CD4-positive, alpha-beta T cell treated with Interleukin-6 for 4 hours (primary cell): ENCODE measurements at places on chromosomes 2 and 18.

DNA sequence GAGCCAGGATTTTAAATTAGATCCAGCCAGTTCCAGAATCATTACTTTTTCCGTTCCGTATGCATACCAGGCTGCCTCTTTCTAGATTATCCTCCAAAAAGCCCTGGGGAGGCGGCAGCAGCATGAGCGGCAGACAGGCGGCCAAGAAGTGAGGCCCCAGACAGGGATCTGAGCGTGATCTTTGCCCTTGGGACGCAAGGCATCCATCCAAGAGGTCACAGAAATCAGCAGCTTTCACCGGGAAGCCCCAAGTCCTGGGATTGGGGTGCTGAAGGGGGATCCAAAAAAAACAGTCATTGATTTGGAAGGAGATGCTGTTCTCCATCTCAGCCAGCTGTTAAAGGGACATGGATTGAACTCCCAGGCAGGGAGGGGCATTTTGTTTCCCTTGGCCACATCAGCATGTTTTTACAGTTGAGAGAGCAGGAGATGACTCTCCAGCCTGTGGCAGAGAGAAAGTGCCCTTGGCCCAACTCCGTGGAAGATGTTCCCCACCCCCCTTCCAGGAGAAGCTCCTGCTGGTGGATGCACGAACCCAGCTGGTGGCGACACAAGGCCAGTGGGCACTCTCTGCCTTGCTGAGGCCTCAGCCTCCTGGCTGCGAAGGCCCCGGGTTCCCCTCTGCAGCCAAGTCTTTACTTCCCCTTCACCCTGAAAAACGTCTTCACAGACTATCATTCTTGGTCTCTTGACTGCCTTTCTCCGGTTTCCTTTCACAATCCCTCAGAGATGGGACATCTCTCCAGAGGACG is 265.6 kb downstream of the ANAPC1 start:
- DNase-seq: no peak

DNA sequence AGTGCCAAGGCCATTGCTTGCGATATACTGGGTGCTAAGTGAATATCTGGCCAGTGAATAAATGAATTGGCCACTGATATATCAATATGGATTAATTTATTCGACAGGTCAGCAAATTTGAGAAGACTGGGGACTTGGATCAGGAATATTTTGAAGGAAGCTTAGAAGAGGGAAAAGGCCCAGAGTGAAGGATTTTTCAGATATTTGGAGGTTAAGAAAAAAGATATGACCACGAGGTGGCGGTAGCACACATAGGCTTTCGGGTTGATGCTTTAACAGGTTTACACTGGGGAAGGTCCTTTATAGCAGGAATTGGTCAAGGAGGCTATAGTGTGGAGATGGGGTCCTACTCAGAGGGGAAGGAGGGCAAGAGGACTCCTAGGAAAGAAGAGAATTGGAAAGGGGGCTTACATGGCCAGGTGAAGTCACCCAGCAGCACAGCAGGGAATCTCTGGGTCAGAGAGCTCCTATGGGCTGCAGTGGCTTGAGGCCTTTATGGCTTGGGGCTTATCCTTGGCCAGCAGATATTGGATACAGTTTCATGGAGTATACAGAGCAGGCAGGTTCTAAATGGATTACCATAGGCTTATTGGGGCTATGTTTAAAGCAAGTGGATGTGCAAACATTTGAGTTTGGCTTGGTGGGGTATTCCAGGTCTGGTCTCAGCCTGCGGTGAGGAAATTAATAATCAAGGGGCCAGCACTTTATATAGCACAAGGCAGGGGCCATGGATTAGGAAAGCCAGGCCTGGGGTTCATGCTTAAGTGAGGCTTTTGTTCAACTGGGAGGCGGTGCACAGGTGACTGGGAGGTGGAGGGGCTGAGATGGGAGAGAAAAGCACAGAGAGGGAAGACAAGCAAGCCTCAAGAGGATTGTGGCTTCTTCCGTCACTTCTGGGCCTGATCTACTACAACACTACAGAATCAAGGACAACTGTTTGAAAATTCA is 9.7 kb downstream of the IL1RN start:
- DNase-seq: peak; percentile 65

GRCh38 chr2:201234663-201235135 is 25.6 kb upstream of the CASP8 start:
- DNase-seq: no peak

GRCh38 chr2:226888971-226889370 is 53.1 kb downstream of the RHBDD1 start:
- no peak for DNase-seq

GRCh38 chr2:226835420-226835795 is 446 bp upstream of the RHBDD1 start:
- DNase-seq: no peak

- no peak for DNase-seq
Observed at GRCh38 chr2:207244971-207245925, 79.5 kb upstream of the KLF7 start.

GRCh38 chr2:63962186-63962585 is 57.0 kb downstream of the VPS54 start:
- no peak for DNase-seq

GRCh38 chr2:42086500-42086953 is 38.7 kb downstream of the PKDCC start:
- peak; percentile 42 for DNase-seq

DNA sequence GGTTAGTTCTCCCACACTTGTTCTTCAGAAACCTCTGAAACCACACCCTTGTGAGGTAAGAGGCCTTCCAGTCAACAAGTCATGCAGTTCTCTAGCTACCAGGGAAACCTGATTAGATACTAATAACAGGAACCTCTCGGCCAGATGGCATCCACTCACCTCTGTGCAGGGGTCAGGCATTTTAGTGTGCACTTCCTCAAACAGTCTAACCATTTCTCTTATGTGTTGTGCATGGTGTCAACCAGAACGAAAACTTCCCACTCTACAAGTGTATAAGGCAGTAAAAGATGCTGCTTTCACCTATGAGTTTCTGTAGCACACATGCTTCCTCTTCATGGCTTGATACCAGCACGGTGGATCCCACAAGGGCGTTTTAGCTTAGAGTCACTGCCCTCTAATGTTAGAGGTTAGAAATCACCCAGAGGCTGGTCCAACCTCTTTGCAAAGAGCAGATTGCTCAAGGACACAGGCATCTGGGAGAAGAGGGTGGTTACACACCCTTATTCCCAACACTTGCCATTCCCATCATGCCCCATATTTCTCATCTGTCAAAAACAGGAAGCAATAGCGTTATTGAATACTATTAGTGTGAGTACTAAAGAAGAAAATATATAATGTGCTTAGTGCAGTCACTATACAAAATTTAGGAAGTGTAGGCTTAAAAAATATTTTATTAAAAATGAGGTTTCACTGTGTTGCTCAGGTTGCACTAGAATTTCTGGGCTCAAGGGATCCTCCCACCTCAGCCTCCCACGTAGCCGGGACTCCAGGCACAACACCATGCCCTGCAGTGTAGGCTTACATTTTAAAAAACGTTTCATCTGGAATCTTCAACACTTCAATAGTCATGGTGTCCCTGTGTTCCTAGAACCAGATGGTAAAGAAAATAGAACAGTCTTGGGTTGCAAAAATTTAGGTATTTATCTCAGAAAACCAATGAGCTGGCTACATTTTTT is 34.5 kb upstream of the RAB31 start:
- DNase-seq: peak; percentile 14

GRCh38 chr2:118698564-118698963 is 148.9 kb downstream of the EN1 start:
- no peak for DNase-seq

- no peak for DNase-seq
Observed at GRCh38 chr2:238743243-238744065, 104.4 kb upstream of the TWIST2 start.

- DNase-seq: no peak
Observed at GRCh38 chr2:34822616-34823015, 1223.5 kb upstream of the FAM98A start.

DNA sequence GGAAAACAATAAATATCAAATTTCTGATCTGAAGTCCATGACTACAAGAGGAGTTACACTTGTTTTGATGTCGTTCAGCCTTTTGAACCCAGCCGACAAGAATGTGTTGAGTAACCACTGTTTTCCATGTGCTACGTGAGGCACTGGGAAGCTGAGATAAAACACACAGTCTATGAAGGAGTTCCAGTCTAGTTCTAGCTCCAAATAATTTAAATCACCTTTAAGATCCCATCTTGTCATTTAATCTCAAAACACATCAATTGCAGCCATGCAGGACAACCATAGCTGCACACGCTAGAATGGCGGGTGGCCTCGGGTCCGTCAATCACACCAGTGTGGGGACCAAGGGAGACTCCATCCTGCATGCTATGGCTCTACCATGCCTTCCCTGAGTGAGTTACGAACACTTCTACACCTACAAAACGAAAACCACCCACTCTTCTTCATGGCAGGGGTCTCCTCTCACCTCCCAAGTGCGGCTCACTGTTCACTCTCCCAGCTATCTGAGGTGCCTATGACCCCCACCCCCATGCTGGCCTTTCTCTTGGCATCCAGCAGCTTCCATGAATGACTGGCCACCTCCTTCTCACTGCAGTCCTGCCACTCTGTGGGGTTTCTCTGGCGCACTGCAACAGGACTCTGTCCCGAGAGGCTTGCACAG is 3.8 kb downstream of the FHL2 start:
- no peak for DNase-seq

DNA sequence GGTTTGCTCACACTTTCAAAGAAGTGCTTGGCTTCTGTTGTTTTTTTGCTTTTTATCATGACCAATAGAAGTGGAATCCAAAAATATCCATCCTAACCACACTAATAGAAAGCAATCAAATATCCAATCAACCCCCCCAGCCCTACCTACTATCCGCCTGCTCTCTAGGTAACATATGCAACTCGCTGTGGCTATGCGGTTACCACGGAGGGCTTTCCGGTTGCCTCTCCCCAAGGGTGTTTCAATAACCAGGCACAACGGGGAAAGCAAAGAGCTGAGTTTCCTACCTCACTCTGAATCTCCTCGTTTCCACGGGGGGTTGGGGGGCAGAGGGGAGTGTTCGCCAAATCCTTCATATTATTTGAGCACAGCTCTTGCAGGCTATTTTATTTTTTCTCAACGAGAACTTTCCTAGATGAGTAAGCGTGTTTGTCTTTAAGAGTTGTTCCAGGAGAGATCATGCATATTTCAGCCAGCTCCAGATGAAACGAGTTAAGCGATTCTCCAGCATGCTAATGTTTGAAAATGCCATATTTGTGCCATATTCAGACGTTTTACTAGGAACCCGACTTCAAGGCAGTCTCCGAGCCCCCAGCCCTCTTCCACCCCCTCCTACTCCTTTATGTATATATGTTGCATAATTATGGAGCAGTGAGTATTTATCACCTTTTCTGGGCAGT is 30.3 kb downstream of the PAX3 start:
- no peak for DNase-seq

DNA sequence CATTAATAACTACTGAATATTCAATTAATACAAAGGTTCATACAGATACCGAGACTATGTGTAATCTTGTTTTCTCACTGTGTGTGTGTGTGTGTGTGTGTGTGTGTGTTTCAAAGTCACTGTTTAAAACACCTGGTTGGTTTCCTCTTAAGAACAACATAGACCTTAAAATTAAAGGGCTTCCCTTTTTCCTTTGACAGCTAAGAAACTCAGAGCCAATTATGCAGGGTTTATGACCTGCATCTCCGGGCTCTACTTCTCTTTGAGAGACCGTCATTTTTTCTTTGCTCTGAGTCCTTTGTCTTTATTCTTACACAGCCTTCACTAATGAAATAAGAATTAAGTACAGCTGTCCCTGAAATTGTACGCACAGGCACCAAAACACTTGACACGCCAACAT is 145.6 kb downstream of the HDAC4 start:
- no peak for DNase-seq

DNA sequence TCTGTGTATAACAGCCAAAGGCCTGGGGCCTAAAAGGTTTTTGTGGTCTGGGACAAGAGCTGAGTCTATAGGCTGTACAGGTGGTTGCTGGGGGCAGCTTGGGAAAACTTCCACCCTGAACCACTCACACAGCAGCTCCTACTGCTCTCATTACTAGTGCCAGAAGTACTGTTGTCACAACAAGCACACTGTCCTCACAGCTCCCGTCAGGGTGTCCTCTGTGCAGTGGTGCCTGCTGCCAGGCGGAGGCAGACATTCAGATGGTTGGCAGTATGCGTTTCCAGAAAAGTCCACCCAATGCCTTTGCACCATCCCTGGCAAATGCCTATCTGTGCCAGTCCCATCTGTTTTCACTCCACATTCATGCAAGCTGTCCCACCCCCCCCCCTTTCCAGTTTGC is 58.5 kb downstream of the EPAS1 start:
- no peak for DNase-seq

DNA sequence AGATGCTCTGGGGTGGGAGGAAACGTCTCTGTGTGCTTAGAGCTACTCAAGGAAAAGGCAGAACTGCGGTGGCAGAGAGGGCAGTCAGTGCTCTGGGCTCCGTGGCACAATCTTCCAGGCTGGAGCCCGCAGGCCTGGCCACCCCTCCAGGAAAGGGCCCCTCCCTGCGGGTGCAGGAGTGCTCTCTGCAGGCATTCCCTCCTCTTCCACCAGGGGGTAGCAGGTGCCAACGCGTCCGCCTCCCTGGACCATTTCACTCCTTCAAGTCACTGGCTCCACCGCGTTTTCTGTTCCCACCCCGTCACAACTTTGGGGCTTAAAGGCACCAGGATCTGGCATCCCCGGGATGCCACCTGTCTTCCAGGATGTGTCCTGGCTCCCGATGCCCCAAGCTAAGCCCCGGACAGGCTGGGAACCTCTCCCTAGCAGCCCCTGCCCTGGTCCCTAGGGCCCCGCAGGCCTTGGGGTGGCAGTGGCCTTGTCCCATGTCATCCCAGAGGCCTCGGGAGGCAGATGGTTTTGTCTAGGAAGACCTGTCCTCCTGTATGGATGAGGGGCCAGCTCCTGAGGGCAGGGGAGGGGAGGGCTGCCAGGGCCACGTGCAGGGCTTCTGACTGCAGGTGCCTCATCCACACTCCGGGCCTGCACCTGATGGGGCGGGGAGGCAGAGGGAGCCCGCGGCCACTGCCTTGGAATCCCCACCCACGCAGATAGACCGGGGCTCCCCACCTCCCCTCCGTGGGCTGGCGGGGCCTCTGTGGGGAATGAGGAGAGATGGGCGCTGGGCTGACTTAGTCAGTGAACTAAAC is 26.4 kb downstream of the KCNIP3 start:
- no peak for DNase-seq

GRCh38 chr18:42141439-42141838 is 186.4 kb downstream of the PIK3C3 start:
- DNase-seq: no peak

- DNase-seq: no peak
Observed at GRCh38 chr2:120480903-120481445, 135.0 kb downstream of the INHBB start.

DNA sequence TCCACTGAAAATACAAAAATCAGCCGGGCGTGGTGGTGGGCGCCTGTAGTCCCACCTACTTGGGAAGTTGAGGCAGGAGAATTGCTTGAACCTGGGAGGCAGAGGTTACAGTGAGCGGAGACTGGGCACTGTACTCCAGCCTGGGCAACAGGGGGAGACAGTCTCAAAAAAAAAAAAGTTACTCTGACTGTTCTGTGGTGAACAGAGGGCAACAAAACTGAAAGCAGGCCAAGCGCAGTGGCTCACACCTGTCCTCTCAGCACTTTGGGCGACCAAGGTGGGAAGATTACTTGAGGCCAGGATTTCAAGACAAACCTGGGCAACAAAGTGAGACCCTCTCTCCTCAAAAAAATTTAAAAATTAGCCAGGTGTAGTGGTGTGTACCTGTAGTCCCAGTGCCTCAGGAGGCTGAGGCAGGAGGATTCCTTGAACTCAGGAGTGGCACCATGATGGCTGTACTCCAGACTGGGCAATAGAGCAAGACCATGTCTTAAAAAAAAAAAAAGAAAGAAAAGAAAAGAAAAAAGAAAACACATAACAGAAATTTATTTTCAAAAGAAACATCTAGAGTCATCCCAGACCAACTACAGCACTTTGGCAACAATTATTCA is 13.6 kb upstream of the RTN4 start:
- DNase-seq: no peak

GRCh38 chr2:217167531-217167930 is 307.7 kb upstream of the TNP1 start:
- no peak for DNase-seq
